Iris pigment epithelial cell (primary cell): ENCODE measurements at places on chromosomes 7 and 10.

- no peak for DNase-seq
Observed at GRCh38 chr7:41047211-41047610, 655.7 kb downstream of the INHBA start.

DNA sequence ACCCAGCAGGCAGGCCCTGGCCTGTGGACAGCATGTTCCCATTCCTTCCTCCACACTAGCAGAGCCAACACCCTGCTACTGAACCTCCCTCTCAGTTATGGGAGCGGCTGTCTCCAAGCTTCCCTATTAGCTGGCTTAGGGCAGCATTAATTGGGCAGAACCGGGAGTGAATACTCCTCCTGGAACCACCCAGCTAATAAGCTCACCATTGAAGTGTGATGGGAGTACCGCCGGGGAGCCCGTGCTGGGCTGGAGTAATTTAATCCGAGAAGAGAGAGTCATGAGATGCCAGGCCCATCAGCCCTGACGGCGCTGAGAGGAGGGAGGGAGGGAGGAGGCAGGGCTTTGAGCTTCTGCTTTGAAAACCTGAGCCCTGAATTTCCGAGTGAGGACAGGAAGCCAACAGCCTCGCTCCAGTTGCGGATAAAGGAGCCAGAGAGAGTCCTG is 31.8 kb upstream of the ELFN1 start:
- DNase-seq, result peak; percentile 36

GRCh38 chr10:52780391-52781155 is 8.0 kb upstream of the MBL2 start:
- no peak for DNase-seq

- DNase-seq, result no peak
Observed at GRCh38 chr7:91137788-91138368, 126.4 kb upstream of the FZD1 start.

- DNase-seq, result peak; percentile 26
Observed at GRCh38 chr10:101840102-101840684, 3.4 kb downstream of the KCNIP2 start.

- no peak for DNase-seq
Observed at GRCh38 chr7:4163565-4164203, 518.4 kb upstream of the FOXK1 start.

GRCh38 chr10:96513305-96513697 is 425 bp downstream of the TLL2 start:
- DNase-seq, result no peak

GRCh38 chr10:37269554-37270256 is 144.3 kb downstream of the ANKRD30A start:
- DNase-seq, result no peak

DNA sequence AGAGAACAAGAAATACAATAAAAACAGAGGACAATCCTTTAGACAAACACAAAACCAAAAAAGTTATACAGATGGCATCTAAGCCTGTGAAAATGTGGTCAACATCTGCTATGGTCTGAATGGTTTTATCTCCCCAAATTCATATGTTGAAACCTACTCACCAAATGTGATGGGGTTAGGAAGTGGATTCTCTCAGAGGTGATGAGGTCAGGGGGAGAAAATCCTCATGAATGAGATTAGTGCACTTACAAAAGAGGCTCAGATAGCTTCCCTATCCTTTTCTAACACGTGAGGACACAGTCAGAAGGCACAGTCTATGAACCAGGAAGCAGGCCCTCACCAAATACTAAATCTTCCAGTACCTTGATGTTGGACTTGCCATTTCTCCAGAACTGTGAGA is 147.8 kb upstream of the GPR22 start:
- DNase-seq, result no peak
